ENCODE measurements at places on chromosomes 16 and 17.

DNA sequence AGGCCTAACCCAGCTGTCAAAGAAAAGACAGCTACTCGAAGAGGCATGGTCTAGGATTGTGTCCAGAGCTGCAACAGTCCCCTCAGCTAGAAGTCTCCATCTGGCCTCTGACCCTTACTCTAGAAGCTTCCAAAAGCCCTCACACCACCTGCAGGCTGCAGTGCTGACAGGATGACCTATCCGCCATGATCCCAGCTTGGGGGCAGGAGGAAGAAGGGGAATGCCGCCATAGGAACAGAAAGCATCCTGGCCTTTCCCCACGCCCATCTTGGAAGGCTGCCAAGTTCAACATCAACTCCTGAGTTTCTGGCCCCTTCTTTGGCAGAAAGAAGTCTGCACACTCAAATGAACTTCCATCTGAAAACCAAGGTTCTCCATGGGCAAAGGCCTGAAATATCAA is 3.1 kb upstream of the KRT36 start:
- no peak for DNase-seq

DNA sequence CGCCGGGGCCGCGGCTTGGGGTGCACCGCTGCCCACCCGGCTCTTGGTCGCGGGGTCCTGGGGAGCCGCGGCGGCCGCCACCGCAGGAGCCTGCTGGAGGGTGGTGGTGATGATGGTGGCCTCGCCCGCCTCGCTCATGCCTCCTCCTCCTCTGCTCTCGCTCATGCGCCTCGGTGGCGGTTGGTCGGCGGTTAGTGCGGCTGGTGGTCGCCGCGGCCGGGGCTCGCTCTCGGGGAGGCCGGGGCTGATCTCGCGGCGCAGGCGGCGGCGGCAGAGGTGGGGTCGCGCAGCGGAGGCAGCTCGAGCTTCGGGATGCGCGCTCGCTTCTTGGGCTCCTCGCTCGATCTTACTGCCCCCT is 41.6 kb downstream of the AHSP start:
- DNase-seq: no peak

- DNase-seq: no peak
Observed at GRCh38 chr16:69848637-69849545, 86.8 kb downstream of the WWP2 start.

DNA sequence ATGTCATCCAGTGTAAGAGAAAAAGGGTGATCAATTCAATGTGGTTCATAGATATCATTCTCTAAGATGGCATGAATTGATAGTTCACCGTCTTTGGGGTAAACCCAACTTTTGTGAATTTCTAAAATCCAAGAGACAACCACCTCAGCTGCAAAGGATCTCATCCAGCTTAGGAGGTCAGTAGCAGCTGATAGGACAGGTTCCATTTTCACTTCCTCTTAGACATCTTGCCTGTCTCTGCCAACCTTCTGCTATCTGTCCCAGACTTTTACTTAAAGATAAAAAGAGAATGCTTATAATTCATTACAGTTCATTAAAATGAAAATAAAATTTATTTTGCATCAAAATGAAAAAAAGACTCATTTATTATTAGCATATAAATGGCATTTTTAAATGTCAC is 468.2 kb downstream of the XYLT1 start:
- DNase-seq: no peak

DNA sequence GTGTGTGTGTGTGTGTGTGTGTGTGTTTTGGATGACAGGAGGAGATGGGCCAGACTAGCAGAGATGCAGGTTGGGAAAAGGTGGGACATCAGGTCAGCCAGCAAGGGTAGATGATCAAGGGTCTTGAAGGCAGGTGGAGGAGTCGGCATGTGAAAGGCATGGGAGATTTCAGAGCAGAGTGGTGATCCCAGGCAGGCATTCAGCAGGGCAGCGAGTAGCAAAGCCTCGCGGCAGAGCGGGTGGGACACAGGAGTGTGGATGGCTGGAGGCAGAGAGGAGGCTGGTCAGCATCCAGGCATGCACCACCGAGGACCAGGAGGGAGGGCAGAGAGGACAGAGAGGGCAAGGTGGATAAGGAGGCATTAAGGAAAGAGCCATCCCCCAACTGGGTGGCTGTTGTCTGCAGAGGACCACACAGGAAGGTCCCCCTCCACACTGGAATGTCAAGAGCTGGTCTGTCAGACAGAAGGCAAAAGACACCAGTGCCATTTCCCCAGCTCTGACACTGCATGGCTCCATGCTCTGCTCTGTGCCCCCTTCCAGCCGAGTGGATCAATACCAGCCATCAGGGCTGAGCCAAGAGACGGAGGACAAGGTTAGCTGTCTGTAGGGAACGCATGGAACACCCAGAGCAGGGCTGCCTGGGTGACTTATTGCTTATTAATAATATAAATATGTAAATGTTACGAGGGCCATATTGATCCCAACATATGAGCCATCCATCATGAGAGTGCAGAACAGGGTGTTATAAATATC is 74.8 kb upstream of the RPL38 start:
- no peak for DNase-seq

DNA sequence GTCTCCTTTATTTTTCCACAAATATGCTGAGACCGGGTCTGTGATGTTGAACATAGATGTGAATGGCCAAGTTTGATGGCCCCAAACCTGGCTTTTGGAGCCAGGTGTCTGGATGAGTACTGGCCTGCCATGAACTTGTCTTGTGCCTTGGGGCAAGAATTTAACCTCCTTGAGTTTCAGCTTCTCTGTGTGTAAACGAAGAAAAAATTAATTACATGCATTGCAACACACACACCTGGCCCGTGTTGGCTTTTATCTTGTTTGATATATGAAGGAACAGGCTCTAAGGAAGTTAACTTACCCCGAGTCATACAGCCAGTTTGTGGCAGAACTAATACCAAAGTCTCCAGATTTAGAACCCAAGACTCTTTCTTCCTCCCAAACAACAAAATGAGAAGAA is 13.1 kb downstream of the FBXO39 start:
- DNase-seq: no peak

DNA sequence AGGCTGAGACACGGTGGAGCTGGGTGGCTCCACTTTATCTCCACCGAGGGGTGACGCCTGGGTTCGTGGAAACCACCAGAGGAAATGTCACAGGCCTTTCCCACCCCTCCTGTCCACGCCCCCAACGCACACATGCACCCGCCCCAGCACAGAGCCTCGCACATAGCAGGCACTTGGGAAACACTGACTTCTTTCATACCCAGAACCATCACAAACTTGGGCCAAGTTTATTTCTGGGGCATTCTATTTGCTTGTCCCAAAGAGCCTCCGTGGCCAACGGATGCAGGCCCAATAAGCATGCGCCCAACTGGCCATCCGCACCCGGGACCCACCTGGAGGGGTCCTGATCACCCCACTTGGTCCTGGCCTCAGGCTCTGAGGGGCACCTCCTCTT is 3.3 kb downstream of the BCAR1 start:
- DNase-seq: no peak
